ENCODE measurements at places on chromosomes 3 and 15.
A peak's percentile ranks its signal among the peaks of the same experiment; 100 is the strongest.

- no peak for DNase-seq
These were observed 38.0 kb downstream of the INO80 start for GRCh38 chr15:41078125-41078524.

DNA sequence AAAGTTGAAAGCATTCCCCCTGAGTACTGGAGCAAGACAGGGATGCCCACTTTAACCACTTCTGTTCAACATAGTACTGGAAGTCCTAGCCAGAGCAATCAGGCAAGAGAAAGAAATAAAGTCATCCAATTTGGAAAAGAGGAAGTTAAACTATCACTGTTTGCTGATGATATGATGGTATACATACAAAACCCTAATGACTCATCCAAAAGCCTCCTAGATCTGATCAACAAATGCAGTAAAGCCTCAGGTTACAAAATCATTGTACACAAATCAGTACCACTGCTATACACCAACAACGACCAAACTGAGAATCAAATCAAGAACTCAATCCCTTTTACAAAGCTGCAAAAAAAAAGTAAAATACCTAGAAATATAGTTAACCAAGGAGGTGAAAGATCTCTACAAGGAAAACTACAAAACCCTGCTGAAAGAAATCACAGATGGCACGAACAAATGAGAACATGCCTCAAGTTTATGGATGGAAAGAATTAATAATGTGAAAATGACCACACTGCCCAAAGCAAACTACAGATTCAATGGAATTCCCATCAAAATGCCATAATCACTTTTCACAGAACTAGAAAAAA is 40.3 kb downstream of the RPL39L start:
- no peak for DNase-seq

- DNase-seq = no peak
These were observed 5.4 kb downstream of the SLC26A6 start for GRCh38 chr3:48629894-48630293.

DNA sequence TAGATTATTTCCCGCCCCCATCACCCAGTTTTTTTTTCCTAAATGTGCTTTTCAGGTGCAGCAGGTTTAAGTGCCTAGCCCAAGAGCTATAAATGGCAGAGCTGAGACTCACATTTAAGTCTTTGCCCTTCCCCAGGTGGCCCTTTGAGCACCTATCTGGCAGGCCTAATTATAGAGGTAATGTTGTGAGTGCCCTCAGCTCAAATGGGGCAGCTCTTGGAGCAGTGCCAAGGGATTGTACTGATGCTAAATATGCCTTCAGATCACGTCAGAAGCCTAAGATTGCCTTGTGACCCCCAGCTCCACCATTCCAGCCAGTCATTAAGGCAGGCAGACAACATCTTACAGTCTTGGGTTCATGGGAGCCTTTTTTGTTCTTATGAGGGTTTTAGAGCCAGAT is 159.5 kb downstream of the RPLP1 start:
- peak; percentile 70 for DNase-seq

- DNase-seq = no peak
These were observed 21.4 kb downstream of the ACAP2 start for GRCh38 chr3:195421400-195421799.

GRCh38 chr15:65829130-65829764 is 37.2 kb upstream of the DENND4A start:
- DNase-seq = peak; percentile 23

GRCh38 chr15:49255966-49256759 is 86.1 kb downstream of the GALK2 start:
- DNase-seq = no peak

- peak; percentile 23 for DNase-seq
These were observed 67.1 kb downstream of the ATP2B2 start for GRCh38 chr3:10437995-10438901.

DNA sequence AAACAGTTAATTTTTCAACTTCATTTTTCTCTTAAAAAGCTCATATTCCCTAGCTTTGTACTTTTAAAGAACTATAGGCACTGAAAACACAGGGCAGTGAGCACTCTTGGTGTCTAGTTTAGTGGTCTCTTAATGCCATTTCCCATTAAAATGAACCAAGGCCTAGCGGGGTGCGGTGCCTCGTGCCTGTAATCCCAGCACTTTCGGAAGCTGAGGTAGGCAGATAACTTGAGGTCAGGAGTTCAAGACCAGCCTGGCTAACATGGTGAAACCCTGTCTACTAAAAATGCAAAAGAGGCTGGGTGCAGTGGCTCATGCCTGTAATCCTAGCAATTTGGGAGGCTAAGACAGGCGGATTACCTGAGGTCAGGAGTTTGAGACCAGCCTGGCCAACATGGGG is 45.5 kb downstream of the LDHAL6B start:
- DNase-seq = no peak

- no peak for DNase-seq
These were observed 125.5 kb downstream of the NSMCE3 start for GRCh38 chr15:29143909-29144635.

- no peak for DNase-seq
These were observed 570.6 kb upstream of the ROBO1 start for GRCh38 chr3:80338366-80338765.

DNA sequence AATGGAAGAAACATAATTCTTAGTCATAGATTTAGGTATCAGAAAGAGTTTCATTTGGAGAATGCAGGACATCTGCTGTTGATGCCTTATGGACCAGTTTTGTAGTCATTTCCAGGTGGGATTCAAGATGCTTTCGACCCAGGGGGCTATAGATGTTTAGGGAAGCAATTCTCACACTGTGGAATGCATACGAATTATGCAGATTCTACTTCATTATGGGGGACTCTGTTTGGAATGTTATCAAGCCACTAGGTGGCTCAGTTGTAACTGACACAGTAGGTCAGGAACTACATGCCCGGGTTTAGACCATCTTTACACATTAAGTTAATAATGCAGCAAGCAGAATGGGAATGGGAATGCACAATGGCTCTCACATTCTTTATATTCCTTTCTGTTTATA is 1359.8 kb downstream of the ZPLD1 start:
- no peak for DNase-seq

- DNase-seq = no peak
These were observed 298.5 kb downstream of the GBE1 start for GRCh38 chr3:81462921-81463320.

GRCh38 chr3:120274739-120275167 is 10.3 kb downstream of the GPR156 start:
- no peak for DNase-seq

DNA sequence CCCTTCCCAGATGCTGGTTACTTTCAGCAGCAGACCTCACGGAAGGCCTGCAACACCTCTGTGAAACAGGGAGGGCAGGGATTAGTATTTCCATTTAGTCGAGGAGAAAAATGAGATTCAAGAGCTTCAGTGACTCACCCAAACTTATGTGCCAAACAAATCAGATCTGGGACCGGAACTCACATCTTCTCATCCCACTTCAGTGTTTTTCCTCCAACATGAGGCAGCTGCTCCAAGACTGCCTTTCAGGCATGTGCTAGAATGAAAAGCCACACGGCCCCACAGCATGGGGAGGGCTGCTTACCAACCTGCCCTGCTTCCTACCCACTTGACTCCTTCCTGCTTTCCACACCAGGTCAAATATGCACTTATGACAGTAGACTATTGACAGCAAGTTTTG is 129.4 kb upstream of the SLC24A5 start:
- DNase-seq = no peak

DNA sequence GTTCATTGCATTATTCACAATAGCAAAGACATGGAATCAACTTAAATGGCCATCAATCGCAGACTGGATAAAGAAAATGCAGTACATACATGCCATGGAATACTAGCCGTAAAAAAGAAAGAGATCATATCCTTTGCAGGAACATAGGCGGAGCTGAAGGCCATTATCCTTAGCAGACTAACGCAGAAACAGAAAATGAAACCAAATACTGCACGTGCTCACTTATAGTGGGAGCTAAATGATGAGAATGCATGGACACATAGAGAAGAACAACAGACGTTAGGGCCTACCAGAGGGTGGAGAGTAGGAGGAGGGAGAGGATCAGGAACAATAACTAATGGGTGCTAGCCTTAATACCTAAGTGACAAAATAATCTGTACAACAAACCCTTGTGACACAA is 57.9 kb downstream of the RASA2 start:
- no peak for DNase-seq

- DNase-seq = no peak
These were observed 17.8 kb downstream of the CEP19 start for GRCh38 chr3:196694202-196694638.

- no peak for DNase-seq
These were observed 117.3 kb downstream of the RFTN1 start for GRCh38 chr3:16396202-16396601.

DNA sequence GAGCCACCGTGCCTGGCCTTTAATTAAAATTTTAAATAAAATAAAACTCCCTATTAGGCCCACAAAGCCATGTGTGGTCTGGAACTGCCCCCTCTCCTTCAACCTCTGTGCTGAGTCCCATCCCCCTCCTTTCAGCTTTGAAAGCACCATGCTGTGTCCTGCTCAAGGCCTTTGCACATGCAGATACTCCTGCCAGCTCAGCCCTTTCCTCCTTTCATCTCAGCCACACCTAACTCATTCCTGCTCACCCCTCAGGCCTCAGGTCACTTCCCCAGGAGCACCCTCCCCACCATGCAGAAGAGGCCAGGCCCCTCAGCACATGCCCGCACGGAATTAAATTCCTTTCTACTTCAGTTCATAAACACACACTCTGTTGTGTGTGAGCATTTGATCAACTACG is 28.1 kb downstream of the ATRIP start:
- DNase-seq = no peak

DNA sequence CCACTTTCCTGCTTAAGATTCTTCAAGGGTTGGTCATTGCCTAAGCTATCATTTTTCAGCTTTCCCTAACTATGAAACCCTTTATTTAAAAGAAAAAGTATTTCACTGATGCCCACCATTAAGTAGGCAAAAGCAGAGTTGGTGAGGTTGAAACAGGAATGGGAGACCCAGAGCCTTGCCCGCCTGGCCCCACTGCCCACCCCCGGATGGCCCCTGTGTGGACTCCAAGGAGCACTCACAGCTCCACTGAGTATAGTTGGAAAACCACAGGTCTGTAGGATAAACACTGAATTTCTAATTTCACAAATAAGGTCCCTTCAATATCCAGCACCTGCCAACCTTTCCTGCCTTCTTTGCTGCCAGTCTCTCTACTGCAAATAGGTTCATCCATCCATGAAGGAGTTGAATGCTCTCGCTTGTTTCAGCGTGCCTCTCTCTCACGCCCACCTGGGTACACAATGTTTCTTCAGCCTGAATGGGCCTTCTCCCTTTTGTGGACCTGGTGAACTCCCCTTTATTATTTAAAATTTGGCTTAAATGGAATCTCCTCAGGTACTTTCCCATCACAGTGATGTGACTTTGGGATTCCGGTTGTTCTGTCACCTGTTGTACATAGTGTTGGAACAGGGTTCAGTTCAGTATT is 8.7 kb upstream of the ACAP2 start:
- DNase-seq = no peak

GRCh38 chr15:25441111-25441510 is 2.3 kb upstream of the UBE3A start:
- no peak for DNase-seq

- no peak for DNase-seq
These were observed 101.5 kb downstream of the RBPMS2 start for GRCh38 chr15:64673866-64674265.

DNA sequence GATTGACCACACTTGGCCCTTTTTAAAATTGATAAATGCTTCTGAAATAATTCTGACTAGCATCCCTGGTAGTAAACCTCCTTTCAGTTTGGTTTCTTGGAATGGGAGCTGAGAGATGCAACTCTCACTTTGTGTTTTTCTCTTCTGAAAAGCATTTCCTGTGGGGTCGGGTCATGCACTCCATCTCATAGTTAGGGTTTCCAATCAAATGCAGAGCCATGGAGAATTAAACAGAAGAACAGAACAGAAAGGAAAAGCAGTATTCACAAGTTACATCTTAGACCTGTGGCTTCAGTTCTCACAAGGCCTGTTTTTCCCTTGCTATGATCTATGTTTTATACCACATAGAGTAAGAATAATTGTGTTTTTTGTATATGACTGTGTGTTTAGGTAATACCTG is 39.7 kb downstream of the SENP2 start:
- DNase-seq = no peak

GRCh38 chr15:73865904-73866303 is 7.5 kb upstream of the TBC1D21 start:
- no peak for DNase-seq

DNA sequence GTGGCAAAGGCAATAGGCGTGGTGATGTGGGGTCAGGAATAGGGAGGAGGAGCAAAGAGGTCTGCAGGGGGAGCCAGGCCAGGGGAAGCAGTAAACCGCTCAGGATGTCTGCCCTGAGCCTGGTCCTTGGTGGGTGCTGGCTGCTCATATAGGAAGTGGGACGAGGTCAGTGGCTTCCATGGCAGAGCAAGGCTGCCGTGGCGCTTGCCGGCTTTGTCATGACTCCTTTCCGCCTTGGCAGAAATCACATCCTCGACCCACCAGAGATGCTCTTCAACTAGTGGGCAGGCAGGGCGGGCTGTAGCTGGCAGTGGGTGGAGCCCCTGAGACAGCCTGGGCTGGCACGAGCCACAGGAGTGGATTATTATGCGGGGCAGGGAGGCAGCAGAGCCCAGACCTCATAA is 13.1 kb upstream of the SKOR1 start:
- no peak for DNase-seq

- DNase-seq = no peak
These were observed 89.9 kb downstream of the LRTM1 start for GRCh38 chr3:54837964-54838363.

DNA sequence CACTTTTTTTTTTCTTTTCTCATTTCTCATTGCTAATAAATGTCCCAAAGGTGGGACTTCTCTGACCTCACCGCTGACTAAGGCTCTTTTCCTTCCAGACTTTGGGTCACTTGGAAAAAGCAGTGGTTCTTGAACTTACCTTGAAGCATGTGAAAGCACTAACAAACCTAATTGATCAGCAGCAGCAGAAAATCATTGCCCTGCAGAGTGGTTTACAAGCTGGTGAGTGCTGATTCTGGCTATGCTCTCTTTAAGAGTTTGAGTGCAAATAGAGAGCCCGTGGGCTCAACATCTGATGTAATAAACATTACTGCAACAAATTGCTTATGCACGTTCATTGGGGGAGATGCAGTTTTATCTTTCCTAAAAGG is 2.0 kb downstream of the BHLHE40 start:
- no peak for DNase-seq

GRCh38 chr3:128376516-128376915 is 90.2 kb downstream of the DNAJB8 start:
- no peak for DNase-seq

DNA sequence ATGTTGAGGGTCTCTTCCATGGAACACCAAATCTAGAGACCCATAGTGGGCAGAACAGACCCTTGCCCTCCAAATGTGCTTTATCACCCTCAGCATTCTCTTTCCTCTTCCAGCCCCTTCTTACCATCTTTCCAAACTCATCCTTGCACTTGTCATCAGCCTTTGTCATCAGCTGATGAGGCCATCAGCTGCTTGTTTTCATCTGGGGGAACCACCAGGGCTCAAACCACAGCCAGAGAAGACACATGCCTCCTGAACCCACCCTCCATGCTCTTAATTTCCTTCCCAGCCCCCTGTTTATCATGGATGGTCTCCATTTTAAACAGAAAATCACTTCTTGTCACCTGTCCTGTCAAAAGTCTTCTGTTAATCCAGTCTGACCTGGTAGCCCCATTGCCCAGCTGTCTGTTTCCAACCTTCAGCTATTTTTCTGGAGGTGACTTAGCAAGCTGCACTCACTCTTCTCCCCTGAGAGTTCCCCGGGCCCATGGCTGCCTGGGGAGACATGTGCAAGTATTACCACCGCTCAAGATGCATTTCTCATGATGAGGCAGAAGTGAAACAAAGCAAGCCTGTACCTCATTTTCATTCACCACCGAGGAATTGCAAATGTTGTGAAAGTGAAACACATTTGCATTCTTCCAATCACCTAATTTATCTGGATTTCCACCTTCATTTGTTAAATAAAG is 14.7 kb upstream of the SYNM start:
- DNase-seq = no peak
